ENCODE measurements at places on chromosomes 5 and 9. TPM values are rescaled to one million over a fixed set of nuclear protein-coding genes. Genes with fewer than 3 reads are reported as not detected.

DNA sequence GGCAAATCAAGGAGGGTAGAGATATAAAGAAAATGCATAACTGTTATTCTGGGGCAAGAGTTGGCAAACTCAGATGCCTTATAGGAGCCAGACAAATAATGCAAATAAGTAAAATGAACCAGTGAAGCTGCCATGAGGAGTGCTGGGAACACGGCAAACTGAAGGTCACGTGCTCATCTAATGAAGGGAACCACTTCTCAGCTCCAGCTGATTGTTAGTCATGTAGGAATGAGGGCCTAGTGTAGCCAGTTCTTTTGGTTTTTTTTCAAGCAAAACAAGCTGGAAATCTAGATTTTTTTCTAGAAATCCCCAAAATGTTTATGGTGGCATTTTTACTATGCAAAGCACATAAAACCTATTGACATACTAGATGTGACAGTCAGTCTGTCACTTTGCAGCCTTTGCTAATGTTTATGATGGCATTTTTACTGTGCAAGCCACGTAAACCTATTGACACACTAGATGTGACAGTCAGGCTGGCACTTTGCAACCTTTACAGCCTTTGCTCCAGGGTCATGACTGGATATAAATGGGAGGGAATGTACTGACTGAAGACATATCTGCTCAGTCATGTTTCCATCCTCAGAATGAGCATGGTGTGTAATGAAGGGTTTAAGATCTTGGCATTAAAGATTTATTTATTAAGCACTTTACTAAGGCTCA, 39.4 kb downstream of the RUSC2 start:
- no peak for DNase-seq

DNA sequence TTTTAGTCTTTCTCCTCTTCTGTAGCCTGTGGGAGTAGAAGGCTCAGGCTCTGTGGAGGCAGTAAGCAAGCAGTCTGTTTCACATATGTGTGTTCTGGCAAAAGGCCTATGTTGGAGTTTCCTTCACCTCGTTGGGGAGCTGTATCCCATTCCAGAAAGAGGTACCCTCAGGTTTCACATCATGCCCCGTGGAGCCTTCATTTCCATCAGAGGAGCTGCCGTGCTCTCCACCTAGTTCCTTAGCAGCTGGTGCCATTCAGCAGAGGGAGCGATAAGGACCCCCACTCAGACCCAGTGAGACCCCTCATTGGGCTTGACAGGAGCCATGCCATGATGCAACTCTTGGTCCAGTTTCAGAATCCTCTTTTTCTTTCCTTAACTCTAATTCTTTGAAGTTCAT, 50.6 kb upstream of the ANGPTL2 start:
- no peak for DNase-seq

GRCh38 chr9:82526577-82526976, 536.4 kb downstream of the RASEF start:
- no peak for DNase-seq

DNA sequence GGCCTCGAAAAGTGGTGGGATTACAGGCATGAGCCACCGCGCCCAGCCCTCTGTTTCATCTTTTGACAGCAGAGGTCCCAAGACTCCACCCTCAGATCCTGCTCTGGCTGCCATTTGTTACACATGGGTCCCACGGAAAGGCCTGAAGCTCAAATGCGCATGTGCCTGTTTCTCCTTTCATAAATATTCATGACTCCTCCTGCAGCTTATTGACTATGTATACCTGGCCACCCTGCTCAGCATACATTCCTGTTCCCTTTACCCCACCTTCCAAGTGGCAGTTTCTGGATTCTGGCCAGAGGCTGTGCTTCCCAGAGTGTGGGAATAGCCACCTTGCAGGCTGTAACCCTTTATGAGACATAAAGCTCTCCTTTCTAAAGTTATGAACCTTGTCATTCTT, 46.5 kb downstream of the AUH start:
- DNase-seq: peak; percentile 37

DNA sequence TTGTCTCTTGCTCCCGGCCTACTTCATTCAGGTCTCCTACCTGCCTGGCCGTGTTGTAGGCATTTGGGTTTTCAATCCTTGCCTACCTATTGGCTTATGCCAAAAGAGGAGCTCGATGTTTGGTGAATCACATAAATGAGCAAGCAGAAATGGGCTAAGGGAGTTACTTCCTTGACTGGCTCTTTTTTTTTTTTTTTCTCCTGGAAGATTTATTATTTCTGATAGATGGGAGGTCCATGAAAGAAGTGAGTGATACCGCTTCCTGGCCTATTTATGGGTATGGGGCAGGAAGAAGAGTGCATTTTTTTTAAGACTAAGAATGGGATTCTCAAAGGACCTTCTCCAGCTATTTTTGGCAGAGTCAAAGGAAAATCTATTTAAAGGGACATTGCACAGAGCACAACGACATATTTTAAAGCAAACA, 294.1 kb downstream of the ARHGAP26 start:
- peak; percentile 46 for DNase-seq

DNA sequence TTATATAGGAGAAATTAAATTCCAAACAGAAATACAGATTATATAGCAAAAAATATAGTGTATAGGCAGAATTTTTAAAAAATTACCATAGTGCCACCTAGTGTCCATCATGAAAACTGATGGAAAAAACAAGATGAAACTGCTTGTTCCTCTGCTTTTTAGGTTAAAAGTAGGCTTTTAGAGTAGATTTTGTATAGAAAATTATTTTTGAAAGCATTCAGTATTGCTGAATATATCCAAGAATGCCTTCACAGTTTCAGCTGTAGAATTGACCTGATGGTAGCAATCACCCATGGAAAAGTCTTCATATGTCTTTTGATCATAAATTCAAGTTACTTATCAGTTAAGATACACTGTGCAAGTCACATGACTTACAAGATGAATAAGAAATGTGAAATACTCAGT, 19.7 kb downstream of the RIOK2 start:
- DNase-seq: no peak

- no peak for DNase-seq
Measured at GRCh38 chr9:69762527-69762926, 2.7 kb upstream of the PTAR1 start.

GRCh38 chr5:175096469-175097165, 347.4 kb downstream of the DRD1 start:
- no peak for DNase-seq

GRCh38 chr5:160339406-160340130, 27.2 kb upstream of the CCNJL start:
- no peak for DNase-seq

DNA sequence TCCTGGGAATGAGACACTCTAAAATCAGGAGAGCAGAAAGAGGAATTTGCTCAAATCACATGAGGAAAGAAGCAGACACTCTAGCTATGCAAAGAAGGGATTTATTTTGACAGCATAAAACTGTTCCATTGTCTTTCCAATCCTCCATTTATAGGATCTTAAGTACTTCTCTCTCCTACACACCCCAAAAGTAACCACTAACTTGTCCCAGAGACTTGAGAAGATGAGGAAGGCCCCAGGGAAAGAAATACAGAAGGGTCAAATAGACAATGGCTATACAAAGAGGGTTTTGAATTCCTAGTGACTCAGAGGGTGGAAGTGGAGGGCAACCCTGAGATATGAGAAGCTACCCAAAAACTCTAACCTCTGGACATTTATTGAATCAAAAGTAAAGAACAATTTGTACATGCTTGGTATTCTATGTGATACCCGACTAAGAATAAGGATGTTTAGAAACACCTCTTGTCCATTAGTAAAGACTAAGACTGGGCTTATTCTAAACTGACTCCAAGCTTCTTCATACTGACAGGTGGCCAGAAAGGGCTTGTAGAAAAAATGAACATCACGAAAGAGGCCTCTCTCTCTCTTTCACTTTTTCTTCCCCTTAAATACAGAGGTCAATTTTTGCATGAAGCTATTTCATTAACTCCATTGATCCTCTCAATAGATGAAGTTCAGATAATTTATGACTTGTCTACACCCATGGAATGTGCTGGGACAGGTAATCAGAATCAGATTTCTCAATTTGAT, 20.6 kb downstream of the DMAC1 start:
- DNase-seq: no peak

DNA sequence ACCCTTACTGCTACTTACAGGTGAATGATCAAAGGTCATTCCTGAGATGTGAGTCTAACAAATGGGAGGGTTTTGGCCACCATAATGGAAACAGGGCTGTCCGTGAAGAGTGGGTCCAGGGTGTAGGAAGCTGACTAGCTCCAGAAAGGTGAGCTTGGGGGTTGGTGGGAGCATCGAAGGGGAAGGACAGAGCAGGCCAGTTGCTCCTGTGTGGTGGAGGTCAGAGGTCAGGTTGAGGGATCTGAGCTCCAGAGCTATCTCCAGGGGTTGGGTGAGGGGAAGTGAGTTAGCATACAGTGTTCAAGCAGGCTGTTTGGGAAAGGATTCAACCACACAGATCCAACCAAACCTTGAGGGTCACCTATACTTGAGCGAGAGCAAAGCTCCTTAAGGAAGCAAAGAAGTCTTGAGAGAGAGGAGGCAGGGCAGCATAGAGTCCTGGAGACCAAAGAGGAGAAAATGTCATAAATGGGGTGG, 18.7 kb upstream of the GLDC start:
- DNase-seq: no peak

DNA sequence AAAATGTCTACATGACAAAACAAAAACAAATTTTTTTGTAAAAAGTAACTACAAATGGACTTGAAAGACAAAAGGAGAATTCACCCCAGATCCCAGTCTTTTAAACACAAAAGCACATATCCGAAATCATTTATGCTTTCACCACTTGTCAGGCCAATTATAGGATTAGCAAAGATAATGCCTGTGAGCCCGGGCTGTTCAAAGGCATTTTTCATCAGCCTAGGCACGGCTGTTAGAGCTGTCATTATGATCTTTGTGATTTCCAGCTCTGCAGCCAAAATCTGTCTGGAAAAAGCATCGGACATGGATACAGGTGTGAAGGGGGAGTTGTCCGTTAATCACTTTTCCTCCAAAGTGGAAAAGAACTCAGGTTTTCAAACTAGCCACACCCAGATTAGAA, 23.6 kb upstream of the RAB14 start:
- no peak for DNase-seq

DNA sequence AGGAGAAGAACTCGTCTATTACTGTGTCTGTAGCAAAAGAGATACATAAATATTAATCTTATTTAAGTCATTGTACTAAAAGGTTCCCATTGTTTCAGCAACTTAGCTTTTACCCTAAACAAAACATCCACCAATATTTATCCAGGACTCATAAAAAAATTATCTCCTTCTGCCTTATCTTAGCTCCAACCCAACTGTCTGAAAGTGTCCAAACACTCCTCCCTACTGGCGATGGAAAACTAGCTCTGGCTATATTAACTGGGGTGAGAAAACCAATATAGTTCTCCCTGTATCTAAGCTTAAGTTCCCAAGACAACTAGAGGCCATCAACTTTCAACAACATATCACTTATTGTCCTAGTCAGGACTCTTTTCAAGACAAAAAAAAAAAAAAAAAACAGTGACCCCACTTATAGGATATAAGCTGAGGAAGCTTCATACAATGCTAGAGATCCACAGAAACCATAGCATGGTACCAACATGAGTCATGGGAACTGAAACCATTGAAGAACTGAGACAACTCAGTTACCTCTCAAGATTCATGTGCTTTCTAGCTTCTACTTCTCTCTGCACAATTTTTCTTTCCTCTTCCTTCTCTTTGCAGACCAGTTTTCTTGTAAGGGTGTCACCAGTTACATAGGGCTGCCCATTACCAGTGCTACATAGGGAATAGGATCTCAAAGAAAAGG, 150.7 kb upstream of the RASA1 start:
- DNase-seq: no peak

DNA sequence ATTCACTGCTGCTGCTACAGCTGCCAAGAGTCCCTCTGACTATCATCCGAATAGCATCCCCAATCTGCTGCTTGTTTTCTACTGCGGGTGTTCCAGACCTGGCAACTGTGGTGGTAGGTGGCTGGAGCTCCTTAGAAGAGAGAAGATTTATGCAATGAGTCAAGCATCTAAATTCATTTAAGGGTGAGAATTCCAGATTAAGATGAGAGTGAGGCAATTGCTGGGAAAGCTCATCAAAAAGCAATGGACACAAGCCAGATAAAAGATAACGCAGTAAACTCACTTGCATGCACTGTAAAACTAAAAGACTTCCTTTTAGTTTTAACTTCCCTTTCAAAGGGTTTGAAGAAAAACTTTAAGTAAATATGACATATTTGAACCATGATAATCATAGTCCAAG, 3.9 kb downstream of the PLK2 start:
- DNase-seq: no peak

- DNase-seq: no peak
Measured at GRCh38 chr9:91182429-91183225, 179.1 kb downstream of the AUH start.

GRCh38 chr9:94140418-94140780, 56.1 kb downstream of the PTPDC1 start:
- DNase-seq: no peak

Gene SLC25A2
- 0.15 TPM for polyA plus RNA-seq

Gene TUSC1
- polyA plus RNA-seq: 12.6 TPM

Gene ITGA2
- polyA plus RNA-seq: 36.3 TPM

Gene LCN1
- not detected for polyA plus RNA-seq

Gene TERT
- polyA plus RNA-seq: 0.28 TPM

Gene AFAP1L1
- polyA plus RNA-seq: 40.9 TPM

Gene FBP2
- 2.0 TPM for polyA plus RNA-seq
